Foreskin melanocyte (primary cell): ENCODE measurements at places on chromosomes 16 and 17.

- no peak for DNase-seq
These were observed 33.2 kb upstream of the ABR start for GRCh38 chr17:1212946-1213345.

DNA sequence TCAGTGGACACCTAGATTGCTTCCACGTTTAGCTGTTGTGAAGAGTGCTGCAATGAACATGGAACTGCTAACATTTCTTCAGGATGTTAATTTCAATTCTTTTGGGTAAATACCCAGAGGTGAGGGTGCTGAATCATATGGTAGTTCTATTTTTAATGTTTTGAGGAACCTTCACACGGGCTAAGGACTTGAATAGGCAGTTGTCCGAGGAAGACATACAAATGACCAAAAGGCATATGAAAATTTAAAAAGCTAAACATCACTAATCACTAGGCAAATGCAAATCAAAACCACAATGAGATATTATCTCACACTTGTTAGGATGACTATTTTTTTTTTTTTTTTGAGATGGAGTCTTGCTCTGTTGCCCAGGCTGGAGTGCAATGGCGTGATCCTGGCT, 173.3 kb downstream of the PRKCB start:
- DNase-seq, result no peak

DNA sequence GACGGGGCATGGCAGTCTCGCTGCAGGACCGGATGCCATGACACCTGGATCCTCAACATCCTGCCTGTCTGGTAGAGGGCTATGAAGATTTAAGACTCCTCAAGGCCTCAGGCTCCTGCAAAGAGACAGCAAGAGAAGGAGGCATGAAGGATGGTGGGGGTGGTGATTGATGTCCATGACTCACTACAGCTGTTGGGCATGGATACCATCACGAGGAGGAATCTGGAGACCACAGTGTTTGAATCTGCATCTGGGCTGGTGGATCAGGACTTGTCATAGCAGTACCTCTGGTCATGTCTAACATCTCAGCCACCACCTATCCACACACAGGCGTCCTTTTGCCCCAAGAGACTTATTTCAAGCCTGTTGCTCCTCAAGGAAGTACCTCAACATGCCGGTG, 50.2 kb upstream of the WSCD1 start:
- peak; percentile 2 for DNase-seq

GRCh38 chr17:67647482-67647881, 70.3 kb upstream of the NOL11 start:
- no peak for DNase-seq

DNA sequence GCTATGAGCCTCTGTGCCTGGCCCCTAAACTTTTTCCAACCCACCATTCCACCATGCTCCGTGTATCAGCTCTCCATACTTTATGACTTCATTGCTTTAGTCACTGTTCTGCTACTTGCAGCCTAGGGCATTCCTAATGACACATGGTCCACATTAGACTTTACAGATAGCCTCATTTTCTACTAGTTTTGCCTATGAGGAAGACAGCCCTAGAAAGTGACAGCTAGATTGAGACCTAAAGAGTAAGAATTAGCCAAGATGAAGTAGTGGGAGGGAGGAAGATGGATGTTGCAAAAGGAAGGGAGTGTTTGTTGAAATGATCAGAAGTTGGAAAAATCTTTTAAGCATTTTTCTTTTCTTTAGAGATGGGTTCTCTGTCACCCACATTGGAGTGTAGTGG, 11.0 kb downstream of the C16orf54 start:
- DNase-seq, result no peak

- no peak for DNase-seq
These were observed 30.8 kb downstream of the NOG start for GRCh38 chr17:56624309-56624708.

- no peak for DNase-seq
These were observed 28.6 kb downstream of the WSCD1 start for GRCh38 chr17:6098823-6099180.

GRCh38 chr17:47966079-47966519, 4.8 kb upstream of the CDK5RAP3 start:
- no peak for DNase-seq

DNA sequence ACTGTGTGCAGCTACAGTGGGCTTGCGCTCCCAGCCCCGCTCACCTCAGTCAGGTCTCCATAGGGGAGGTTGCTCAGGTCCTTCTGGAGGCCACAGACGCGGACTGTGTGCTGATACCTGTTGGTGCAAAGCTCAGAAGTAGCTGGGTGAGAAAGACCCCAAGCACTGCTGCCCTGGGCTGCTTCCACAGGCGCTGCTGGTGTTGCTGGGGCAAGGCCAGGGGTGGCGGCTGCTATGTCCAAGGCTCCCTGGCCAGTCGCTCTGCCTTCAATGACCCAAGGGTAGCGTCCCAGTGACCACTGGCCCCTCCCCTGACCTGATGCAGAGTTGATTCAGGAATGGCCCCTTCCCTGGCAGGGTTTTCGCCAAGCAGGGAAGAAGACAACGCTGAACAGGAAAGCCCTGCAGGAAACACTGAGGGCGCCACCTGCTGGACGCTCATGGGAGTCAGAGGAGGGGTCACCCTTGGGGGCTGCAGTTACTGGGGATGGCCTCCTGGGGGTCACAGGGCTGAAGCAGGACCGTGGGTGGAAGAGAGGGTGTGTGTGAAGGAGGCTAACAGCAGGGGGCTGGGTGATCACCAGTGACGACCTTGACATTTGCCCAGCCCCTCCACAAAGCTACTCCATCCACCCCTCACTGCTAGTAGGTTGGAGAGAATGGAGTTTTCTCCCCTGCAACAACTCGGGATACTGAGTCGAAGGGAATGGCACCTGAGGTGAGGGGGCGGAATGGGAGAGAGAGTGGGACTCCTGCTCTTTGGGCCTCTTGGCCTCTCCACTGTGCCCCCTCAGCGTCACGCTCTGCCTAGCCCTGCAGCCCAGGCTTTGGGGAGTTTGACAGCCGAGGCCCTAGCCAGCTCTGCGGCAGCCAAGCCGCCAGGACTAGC, 38.3 kb downstream of the ABCC12 start:
- peak; percentile 33 for DNase-seq
